ENCODE measurements at places on chromosomes 2 and 18.

GRCh38 chr2:72089537-72089936, 58.1 kb downstream of the CYP26B1 start:
- no peak for DNase-seq

GRCh38 chr18:74392323-74392722, 64.8 kb downstream of the DIPK1C start:
- no peak for DNase-seq

DNA sequence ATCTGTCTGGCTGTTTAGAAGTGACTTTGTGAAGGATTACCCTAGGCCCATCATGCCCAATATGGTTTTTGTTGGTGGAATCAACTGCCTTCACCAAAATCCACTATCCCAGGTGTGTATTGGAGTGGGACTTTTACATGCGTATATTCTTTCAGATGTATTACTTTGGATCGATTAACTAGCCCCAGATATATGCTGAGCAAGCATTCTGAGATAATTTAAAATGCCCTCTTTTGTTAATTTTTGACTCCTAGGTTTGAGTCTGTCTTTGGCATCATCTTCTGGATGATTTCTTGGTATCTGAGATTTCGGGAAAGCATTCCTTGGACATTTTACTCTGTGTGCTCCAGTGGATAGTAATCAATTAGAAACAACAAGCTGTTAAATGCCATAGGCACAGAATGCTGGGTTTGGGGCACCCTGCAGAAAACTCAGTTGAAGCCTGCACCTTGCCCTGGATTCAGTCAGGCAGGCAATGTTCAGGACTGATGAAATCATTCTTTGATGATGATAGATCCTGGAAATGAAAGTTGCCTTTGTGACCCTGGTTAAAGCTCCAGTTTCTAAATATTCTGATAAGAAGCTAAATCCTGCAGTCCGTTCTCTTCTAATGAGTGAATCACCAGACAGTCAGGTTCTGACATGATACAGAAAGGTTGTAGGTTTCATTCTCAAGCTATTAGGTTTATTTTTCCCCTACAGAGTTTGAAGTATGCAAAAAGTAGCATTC, 1.1 kb downstream of the UGT1A1 start:
- no peak for DNase-seq

DNA sequence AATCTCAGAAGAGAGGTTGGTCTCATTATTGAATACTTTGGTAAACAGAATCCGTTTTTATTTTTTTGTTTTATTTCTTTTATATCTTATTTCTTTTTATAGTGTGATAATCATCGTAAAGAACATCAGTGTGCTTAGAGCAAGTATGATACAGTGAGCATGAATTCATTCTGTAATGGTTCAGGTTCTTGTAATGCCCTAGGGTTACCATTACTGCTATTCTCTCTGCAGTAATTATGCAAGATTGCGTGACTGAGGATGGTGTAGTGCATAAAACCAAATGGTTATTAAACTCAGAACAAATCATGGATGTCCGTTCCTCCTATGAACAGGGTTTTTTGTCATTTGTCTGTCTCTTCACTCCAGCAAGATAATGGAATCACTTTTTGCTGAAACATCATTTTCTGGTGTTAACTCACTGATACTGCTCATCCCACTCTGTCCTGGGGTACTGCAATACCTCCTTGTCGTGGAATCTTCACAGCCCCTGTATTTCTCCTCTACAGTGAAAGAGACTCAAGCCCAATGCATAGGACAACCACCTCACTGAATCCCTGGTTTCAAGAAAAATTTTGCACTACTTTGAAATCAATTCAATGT, 274.8 kb upstream of the ST6GAL2 start:
- DNase-seq = no peak

DNA sequence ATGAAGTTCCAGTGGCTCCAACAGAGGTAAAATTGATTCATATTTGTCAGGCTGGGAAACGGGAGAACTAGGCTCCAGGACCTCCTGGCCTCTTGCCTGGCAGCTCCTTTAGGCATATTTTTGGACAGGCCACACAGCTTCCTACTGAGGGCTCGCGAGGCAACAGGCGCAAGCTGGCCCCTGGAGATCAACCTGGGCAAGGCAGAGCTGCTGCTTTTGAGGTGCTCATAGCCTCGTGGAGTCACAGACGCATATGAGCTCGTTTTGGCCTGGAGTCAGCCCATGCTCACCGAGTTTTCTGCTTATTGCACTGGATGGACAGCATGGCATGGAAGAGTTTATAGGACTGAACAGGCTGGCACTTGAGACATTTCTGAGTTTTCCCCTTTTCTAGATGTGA, 97.7 kb downstream of the CAPN13 start:
- DNase-seq = no peak

DNA sequence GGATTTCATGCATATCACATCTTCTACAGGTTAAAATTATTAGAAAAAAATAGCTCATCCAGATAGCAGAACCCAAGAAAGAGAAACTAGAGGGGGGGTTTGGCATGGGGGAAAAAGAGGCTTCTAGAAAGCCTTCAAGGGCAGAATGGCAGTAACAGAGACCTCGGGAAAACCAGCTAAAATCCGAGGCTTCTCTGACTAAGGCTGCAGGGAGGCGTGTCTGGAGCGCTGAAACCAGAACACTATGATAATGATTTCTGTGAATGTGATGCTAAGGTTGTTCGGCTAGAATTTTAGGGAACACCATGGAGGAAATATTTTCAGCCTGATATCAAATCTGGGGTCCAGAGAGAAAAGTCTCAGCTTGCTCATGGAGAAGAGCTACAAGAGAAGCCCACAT, 73.0 kb downstream of the ATP8B1 start:
- no peak for DNase-seq

GRCh38 chr2:176833671-176834070, 378.9 kb upstream of the HNRNPA3 start:
- DNase-seq = no peak

- DNase-seq = no peak
Observed at GRCh38 chr18:75089748-75090327, 119.1 kb downstream of the PTGR3 start.

DNA sequence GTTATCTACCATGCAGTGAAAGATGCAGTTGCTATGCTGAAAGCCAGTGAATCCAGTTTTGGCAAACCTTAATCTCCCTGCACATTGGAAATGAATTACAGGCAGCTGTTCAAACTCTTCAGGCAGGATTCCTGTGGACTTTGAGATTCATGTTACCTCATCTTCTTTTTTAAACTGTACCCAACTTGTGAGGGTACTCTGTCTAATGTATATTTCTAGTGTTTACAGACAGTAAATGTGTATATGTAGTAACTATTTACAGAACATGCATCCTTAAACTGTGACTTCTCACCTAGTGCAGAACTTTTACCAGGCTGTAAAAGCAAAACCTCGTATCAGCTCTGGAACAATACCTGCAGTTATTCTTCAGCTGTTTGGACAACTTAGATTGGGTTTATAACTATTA, 50.9 kb downstream of the KDM3A start:
- DNase-seq = no peak

DNA sequence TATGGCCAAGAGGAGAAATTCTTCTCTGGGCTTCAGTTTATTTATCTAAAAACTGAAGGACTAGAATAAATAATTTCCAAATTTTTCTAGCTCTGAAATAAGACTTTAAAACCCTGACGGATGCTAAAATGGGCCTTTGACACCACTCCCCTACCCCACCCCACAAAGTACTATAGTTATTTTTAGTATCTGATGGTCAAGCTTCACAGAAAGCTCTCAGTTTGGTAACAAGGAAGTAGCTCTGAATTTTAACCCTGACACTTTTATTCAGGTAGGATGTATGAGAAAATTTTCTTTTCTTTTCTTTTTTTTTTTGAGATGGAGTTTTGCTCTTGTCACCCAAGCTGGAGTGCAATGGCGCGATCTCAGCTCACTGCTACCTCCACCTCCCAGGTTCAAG, 2.4 kb downstream of the RBKS start:
- no peak for DNase-seq

DNA sequence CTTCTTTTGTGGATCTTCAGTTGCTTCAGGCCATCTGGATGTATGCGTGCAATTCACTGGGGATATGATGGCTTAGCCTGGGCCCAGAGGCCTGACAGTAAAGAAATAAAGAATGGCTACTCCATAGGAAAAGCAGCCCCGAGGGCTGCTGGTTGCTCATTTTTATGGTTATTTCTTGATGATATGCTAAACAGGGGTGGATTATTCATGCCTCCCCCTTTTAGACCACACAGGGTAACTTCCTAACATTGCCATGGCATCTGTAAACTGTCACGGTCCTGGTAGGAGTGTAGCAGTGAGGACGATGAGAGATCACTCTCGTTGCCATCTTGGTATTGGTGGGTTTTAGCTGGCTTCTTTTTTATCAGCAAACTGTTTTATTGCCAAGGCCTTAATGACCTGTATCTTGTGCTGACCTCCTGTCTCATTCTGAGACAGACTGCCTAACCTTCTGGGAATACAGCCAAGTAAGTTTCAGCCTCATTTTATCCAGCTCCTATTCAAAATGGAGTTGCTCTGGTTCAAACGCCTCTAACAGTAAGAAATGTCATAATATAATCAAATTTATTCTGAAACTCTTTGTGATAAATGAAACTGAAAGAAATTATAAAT, 60.5 kb downstream of the DSEL start:
- DNase-seq = no peak

- DNase-seq = no peak
Observed at GRCh38 chr18:50656396-50656795, 96.5 kb downstream of the MAPK4 start.

DNA sequence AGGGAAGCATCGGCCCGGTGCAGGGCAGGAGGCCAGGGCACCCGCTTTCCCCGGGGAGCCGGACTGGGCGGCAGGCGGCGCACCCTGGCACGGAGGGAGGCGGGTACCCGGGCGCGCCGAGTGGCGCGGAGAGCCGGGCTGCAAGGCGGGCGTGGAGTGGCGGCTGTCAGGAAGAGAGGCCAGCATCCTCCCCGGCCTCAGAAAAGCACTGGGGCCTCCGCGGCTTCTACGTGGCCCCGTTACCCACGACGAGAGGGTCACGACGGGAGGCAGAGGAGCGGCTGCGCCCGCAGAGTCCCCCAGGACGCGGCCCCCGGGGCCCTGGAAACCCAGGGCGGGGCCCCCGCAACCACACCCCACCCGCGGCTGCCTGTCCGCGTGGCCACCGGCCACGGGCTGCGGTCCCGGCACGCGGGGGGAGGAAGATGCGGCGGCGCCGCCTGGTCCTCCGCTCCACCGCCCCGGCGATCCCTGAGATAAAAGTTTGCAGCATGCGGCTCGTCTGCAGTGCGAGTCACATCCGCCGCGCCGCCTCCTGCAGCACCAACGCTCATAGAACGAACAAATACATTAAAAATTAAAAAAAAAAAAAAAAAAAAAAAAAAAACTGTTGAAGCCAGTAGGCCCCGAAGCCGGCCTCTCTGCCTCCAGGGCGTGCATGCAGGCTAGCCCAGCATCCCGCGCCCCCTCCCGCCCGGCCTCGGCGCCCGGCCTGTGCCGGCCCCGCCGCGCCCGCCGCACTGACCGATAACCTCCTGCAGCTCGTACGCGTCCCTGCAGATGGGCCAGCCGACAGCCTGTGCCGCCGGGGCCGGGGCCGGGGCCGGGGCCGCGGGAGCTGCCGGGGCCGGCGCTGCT, 683 bp downstream of the STK39 start:
- peak; percentile 30 for DNase-seq

GRCh38 chr2:200367155-200367554, 60.7 kb downstream of the SPATS2L start:
- peak; percentile 10 for DNase-seq

DNA sequence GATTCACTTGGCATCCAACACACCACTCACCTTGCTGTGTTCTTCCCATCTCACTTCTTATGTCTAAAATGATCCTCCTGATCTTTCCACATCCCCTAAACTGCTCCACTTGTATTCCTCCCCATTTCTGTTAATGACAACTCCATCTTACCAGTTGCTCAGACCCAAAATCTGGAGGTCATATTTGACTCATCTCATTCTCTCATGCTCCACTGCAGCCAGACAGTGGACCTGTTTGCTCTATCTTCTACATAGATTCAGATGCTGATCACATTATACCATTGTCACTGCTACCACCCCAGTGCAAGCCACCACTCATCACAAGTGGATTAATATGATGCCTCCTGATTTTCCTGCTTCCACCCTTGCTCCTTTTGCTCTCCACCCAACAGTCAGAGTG, 7.9 kb upstream of the NABP1 start:
- no peak for DNase-seq

- no peak for DNase-seq
Observed at GRCh38 chr2:12288048-12288447, 428.7 kb upstream of the TRIB2 start.

DNA sequence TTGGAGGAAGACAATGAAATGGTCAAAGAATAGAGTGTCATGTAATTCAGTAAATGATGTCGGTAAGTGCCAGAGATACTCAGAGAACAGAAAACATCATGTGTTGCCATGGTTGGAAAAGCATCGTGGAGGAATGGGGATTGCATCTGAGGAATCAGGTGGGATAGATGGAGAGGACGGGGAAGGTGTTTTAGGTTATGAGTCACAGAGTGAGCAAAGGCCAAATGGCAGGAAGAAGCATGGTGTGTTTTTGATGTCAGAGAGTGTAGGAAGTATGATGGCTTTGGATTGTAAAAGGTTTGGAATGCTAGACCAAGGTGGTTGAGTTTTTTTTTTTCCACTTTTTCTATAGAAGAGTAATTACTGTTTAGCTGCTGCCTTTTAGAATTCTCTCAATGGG, 27.5 kb upstream of the CD28 start:
- no peak for DNase-seq

- DNase-seq = no peak
Observed at GRCh38 chr2:108115868-108116267, 123.9 kb upstream of the SULT1C3 start.

DNA sequence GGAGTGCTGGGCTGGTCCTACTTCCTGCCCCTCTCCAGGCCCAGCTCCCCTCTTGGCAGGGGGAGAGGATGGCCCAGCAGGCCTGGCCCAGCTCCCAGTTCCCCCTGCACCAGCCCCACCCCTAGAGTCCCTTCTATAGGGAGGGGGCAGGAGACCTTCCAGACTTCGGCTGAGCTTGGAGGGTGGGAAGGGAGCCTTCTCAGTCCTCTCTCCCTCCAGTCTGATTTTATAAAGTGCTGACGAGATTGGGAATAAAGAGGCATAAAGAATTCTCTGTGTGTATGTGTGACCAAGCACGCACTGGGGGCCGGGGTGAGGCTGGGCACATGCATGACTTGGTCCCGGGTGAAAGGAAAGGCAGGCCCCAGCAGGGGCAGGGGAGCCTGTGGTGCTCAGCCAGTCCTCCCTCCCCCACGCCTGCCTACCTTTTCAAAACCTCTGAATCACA, 5.1 kb downstream of the CHPF start:
- no peak for DNase-seq

DNA sequence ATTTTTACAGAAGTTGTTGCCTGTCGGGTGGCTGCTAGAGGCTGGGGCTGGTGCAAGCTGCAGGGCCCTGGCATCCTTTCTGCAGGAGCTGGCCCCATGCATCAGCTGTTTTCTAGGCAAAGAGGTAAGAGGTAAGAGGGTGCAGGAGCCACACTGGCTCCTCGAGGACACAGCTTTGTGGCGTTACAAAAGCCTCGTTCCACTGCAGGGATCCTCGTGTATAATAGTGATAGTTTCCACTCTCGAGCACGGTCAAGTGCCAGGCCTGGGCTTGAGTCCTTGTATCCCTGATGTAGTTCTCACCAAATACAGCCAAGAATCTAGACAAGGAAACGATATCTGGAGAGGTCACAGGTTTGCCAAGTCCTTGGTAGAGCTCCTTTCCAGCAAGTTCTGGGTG, 33.2 kb upstream of the FHOD3 start:
- no peak for DNase-seq

- no peak for DNase-seq
Observed at GRCh38 chr2:203734276-203734983, 28.0 kb downstream of the CD28 start.

- no peak for DNase-seq
Observed at GRCh38 chr2:149363958-149364357, 33.6 kb downstream of the LYPD6 start.

All from AML-193 (cell line).